ENCODE measurements at places on chromosomes 6 and 20. TPM values are rescaled to one million over a fixed set of nuclear protein-coding genes. Genes with fewer than 3 reads are reported as not detected.

- DNase-seq = no peak
Measured at GRCh38 chr6:21764989-21765388, 171.4 kb downstream of the SOX4 start.

DHX35 gene
- 19.8 TPM for total RNA-seq

DNA sequence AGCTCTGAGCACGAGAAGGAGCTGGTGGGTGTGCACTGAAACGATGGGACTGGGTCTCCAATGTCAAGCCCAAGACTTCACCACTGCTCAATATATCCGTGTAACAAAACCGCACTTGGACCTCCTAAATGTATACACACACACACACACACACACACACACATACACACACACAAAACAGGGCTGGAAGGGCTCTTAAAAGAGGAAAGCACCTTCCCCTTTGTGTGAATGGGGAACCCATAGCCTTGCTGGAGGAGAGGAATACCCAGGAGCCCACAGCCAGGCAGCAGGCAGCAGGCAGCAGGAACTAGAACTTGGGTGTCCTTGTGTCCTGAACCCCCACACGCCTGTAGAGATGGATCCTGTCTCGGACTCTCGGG, 29.8 kb downstream of the TGM2 start:
- DNase-seq = no peak

DNA sequence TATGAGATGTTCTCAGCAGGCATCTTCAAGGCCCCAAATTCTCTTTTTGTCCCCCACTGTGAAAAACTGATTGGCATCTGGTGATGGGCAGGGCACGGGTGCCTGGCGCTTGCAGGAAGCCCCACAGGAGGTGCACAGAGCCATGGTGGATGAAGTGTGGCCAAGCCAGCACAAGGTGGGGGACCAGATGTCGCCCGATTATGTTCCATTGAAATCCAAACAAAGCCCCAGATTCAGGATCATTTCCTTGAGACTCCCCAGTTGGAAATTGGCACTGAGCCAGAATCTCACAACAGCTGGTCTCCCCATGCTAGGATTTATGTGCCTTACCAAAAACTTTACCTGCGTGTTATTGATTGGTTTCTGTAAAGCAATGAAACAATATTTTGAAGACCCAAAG, 186.1 kb downstream of the ADAT2 start:
- DNase-seq = peak; percentile 23

EPPIN gene
- not detected for total RNA-seq

DNA sequence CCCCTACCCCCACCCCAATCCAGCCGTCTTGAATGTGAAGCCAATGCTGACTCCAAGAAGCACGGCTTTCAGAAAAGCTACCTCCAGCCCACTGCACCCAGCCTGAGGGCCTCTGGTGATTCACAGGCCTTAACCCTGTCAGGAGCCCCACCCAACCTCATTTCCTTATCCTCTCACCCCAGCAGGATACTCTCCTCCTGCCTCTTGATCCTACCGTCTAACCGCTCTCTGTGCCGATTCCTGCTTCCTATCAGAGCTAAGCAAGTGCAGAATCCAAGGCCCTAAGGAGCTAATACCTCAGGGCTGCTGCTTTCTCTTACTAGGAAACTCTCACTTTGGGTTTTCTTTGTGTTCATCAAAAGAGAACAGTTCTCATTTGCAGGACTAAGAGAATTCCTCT, 47.2 kb downstream of the TRERF1 start:
- DNase-seq = no peak

DNA sequence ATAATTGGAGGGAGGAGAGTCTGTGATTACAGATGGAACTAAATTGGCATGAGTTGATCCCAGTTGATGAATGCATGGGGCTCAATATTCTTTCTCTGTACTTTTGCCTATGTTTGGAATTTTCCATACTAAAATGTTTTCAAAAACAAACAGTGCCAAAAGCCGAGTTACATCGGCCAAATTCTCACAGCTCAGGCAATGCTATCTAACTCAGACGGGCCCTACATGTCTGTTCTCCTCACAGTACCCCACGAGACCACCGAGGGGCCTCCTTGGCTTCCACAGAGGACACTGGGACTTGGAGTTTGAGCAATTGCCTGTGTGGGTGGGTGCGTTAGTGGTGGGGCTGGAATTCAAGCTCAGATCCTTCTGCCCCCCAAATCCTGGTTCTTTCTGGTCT, 413.2 kb downstream of the CDH26 start:
- DNase-seq = no peak

DNA sequence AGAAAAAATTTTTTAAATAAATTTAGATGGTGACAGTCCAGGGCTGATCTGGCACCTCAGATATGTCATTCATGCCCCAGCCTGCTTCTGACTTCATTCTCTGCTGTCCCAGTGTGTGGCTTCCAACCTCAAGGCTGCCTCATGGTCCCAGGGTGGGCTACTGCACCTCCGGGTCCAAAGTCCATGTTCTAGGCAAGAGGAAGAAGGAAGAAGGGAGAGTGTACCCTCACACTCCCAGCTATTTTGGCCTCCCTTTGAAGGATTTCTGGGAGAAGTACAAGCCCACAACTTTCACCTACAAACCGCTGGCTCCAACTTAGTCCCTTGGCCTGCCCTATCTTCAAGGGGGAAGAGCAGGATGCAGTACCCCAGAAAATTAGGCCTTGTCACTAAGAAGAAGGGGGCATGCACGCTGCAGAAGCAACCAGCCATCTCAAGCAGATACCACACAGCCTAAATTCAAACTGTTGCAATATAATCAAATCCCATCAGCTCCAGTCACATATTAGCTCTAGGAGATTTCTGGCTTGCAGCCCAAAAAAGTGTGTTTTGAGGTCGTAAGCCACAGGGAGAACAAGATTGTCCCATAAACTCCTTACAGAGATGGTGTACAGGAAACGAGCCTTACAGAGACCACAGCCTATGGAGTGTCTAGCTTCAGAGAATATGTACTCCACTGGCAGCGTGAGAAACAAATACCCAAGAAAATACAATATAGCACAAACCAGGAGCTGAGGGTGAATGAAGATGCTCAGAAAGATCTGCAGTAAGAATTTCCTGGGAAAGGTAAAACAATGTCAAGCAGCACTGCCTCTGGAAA, 906 bp upstream of the BTN3A2 start:
- peak; percentile 28 for DNase-seq

TGM6 gene
- not detected for total RNA-seq

DNA sequence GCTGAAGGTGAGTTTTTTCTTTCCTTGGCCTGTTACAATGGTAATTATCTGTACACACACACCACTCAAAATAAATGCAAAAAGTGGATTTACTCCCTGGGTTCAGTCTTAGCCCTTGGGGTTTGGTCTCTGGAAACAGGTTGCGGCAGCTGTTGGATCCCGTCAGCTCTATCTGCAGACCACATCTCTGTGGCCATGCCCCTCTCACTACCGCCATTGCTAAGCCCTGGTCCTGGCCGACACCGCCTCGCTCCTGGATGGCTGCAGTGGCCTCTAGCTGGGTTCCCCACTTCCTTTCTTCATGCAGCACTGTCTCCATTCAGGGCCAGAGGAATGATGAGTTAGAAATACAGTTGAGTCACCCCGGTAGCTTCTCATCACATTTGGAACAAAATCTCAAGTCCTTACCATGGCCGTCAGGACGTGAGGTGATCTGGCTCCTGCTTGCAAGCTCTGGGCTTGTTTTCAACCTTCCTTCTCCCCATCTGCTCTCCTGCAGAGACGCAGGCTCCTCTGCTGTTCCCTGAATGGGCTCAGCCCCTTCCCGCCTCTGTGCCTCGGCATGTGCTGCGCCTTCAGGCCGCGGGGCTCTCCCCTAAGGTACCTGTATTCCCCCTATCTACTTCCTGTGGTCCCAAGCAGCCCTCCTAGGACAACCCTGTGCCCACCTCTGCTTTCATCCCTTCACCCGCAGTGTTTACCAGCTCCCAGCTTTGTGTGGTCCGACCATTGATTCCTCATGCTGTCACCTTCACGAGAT, 38.0 kb downstream of the EFCAB8 start:
- DNase-seq = no peak

GRCh38 chr20:23488996-23489395, 1.9 kb upstream of the CST8 start:
- no peak for DNase-seq

DNA sequence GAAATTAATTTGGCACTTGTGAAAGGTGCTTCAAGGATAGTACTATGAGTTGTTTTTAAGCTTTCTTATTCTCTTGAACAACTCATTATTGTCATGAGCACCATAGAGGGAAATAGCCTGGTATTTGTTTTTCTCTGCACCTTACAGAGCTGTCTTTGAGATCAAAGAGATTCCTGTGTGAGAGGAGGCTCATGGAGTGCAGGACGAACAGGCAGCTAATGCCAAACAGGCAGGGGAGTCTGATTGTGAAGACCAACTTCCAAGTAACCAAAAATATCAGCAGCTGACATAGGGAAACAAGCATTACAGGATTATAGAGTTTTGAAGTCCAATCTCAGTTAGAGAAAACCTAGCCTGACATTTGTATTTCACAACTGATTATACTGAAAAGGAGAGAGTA, 110.6 kb upstream of the TENT5A start:
- peak; percentile 45 for DNase-seq

ABRACL gene
- 72.8 TPM for total RNA-seq

- no peak for DNase-seq
Measured at GRCh38 chr6:108665495-108666196, 104.9 kb downstream of the FOXO3 start.

DNA sequence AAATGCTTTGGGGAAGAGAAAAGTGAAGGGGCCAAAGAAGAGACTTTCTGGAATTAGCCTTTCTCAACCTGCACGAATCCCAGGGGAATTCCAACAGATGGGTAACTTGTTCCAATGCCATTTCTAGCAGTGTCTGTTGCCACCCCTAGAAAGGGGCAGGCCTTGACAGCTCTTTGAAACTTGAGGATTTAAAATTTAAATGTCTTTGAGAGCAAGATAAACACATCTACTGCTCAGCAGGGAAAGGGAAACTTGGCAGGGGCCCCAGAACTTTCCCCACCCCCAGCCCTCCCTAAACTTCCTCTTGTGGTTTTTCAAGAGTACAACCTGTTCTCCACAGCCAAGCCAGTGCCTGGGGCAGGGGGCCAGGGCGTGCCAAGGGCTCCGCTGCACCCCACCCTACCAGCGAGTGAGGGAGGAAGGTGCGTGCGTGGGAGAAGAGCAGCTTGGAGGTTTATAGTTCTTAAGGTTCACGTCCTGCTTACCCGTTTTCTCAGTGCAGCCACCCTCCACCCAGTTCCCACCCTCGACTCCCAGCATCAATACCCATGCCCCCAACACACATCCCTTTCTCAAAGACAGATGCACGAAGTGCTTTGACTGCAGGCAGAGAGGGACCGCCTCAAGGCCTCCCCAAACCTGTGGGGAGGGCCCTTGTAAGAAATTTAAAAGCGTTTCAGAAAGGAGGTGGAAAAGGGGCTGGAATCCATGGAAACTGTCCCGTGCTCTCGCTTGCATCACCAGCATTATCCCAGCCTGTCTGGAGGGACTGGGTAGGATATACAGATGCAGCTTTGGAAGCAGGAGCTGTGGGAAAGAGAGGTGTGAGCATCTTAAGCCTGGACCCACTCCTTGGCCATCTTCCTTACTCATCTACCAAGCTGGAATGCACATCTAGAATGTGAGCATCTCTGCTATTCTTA, 4.5 kb upstream of the TAF8 start:
- peak; percentile 61 for DNase-seq

- no peak for DNase-seq
Measured at GRCh38 chr6:119079283-119079809, 882 bp upstream of the FAM184A start.

DNA sequence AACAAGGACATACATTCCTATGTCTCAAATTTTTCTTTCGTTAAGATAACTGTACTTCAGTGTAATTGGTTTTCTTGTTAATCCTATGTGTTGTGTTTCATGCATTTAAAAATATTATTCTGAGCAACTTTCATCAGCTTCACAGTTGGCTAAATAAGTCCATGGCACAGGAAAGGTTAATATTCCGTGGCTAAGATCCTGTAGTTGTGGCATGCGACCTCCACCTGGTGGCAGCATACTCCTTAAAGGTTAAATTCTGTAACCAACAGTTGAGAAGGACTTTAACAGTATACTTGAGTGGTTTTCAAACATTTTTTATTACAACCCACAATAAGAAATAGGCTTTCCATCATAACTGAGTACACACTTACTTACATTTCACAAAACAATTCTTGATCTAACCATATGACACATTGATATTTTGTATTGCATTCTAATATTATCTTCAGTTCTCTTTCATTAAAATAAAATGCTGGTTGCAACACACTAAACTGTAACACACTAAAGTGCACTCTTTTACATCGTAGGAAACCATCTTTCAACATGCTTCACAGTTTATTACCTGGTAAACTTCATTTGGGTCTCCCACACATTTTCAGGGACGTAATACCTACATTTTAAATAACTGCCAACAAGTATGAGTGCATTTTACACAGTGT, 118.3 kb downstream of the SLX4IP start:
- peak; percentile 62 for DNase-seq

MACROD2 gene
- total RNA-seq = not detected

DNA sequence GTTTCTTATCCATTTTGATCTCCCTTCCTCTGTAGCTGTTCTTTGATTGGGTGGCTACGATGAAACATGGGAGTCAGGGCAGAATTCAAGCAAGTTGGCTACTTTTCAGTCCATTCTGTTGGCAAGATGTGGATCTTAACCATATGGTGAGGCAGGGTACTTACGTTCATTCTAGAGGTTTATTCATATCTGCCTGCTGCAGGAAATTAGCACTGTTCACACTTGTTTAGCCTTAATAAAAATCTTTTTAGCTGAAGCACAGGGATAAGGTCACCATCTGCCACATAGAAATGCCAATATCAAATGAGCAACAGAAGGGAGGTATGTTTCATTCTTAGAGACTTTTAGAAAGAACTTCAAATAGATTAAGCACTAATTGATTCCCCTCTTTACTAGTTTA, 83.9 kb downstream of the GRIK2 start:
- peak; percentile 97 for DNase-seq

DNA sequence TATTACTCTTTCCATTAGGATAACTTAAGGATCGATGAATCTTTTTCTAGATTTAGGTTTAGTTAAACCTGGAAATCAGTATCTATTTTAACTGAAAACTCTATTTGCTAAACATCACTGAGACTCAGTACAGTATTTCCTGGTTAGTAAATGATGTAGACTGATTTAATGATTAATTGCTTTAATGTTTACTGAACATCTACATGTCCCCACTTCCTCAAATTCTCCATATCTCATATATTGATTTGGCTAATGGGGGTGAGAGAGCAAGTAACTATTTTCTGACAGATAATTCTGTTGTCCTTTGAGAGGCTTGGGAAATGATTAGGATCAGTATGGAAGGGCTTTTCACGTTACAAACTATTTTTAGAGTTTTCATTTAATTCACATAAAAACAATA, 10.3 kb downstream of the MKKS start:
- no peak for DNase-seq

- DNase-seq = no peak
Measured at GRCh38 chr6:36964349-36964748, 9.8 kb downstream of the PI16 start.

HDGFL1 gene
- not detected for total RNA-seq

GRCh38 chr6:31477521-31477920, 20.4 kb upstream of the MICB start:
- no peak for DNase-seq

C6orf132 gene
- total RNA-seq = not detected

PDE10A gene
- not detected for total RNA-seq
